ENCODE measurements at places on chromosomes 1 and 21. TPM values are rescaled to one million over a fixed set of nuclear protein-coding genes. Genes with fewer than 3 reads are reported as not detected.
A peak's percentile ranks its signal among the peaks of the same experiment; 100 is the strongest.

DNA sequence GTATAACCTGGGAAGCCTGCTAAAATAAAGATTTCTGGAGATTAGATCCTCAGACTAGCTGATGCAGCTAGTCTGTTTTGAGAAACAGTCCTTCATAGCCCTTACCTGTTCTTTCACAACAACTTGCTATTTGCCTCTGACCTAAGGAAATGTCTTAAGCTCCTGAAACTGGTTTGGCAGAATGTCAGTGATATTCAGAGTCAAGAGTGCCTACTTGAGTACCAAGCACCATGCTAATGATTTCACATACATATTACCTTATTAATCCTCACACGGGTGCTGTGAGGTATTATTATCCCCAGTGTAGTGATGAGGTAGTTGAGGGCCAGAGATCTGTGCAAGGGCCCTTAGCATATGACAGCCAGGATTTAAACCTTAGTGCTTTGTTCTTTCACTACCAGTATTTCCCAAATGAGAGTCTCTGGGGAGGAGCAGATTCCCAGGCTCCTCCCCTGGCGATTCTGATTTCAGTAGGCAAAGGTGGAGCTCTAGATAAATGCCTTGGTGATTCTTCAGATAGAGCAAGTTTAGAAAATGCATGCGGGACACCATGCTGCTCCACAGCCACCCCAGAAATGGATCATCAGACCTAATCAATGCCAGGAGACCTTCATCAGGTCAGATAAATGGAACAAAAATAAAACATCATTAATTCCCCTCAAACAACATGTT lies 47.4 kb upstream of the WNT2B start:
- H3K27me3 ChIP-seq: peaks cover 3% of the 10 kb centered on the region
- H3K36me3 ChIP-seq: peaks cover 13% of the 10 kb centered on the region
- no peak overlapping the region for H3K4me3 ChIP-seq
- no peak for DNase-seq

DNA sequence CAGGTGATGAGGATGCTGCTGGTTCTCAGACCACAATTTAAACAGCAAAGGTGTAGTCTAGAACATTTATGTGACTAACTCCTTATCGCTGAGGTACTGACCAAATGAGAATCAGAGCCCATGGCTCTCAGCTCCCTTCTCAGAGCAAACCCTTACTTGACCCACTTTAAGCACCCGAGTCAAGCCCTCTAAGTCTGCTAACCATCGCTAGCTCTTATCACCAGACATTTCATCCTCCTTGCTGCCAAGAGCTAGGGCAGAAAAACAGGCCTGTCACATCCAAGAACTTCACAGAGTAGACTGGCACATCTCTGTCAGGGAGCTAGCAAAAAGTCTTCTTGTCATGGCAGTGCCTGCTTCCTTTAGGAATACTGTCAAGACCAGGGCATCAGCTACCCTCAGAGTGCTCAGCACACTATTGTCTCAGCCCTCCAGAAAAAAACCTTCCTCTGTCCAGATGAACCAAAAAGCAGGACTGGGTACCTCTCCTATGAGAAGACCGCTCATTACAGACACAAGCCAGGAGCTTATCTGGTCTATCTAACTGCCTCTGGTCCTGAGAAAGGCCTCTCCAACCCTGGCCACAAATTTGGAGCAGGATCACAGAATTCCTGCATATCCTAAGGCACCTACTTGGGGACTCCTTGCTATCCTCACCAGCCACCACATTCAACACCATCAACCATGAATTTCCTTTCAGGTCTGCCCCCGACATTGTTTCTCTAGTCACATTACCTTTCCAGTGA lies 26.2 kb downstream of the ERI3 start:
- peaks cover 2% of the 10 kb centered on the region for H3K27me3 ChIP-seq
- H3K4me1 ChIP-seq: peaks cover 50% of the 10 kb centered on the region
- no peak for DNase-seq
- H3K36me3 ChIP-seq: peaks cover 28% of the 10 kb centered on the region
- H3K4me3 ChIP-seq: no peak overlapping the region

DNA sequence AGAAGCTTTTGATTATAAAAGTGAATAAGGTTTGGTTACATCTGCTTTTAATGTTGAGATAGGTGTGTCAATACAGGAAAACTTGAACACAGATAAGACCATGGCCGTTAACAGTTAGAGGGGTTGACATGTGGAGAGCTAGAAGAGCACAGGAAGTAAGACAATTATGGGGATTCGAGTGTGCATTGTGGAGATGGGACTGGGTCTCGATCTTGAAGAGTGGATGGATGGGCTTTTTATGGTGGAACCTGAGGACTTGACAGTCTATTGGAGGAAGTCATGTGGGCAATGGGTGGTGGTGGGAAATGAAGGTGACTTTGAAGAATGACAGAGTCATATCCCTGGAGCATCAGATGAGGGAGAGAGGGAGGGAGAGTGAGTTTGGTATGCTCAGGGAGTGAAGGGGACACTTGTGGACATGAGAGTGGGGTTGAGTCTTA lies 12.1 kb downstream of the DYRK1A start:
- no peak overlapping the region for H3K4me3 ChIP-seq
- H3K27me3 ChIP-seq: no peaks in the 10 kb centered on the region
- peaks cover 14% of the 10 kb centered on the region for H3K36me3 ChIP-seq

DNA sequence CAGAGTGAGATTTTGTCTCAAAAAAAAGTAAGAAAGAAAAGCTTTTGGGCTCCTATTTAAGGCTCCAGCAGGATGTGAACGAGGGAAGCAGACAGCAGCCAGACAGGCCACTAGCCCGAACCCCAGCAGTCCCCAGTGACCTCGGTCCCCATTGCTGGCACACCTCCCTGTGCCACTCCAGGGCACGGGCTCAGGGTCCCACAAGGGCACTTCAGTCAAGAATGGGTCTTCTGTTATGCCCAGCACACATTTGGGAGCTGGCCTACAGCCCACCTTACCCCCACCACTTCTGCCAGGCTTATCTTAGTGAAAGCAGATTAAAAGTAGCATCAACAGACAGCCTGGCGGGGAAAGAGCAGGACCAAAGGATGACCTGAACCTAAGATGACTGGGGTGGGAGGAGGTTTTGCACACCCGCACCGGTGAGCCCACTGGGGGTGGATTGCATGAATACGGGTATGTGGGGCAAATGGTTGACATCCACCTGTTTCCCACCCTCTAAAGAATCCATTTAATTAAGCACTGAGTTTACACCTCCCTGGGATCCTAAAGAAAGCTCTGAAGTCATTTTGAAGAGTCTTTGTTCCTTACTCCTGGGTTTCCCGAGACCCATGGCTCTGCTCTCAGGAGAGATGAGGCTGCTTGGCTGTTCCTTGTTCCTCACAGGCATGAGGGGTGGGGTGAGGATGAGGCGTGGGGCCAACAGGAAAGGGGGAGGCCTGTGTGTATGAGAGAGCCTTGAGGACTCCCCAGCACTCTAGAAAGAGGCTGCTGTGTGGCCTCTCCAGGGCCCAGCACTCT lies 4.7 kb downstream of the CHI3L1 start:
- H3K4me1 ChIP-seq: peaks cover 22% of the 10 kb centered on the region
- peaks cover 2% of the 10 kb centered on the region for H3K27me3 ChIP-seq
- no peak overlapping the region for H3K27ac ChIP-seq
- no peak for DNase-seq

DNA sequence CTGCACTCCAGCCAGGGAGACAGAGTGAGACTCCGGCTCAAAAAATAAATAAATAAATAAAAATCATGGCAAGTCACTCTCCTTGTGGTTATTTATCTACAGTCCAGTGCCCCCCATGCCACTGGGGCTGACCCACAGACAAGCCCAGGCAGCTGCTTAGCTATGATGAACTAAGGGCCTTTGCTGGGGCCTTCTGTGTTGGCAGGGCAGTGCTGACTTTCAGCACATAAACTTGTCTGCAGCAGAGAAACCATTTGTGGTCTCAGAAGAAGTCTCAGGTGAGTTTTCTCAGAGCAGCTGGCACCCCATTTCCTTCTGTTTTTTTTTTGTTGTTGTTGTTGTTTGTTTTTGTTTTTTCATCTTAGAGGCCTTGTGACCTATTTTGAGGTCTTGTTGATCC lies 20.9 kb upstream of the CFHR4 start:
- H3K27me3 ChIP-seq: no peaks in the 10 kb centered on the region
- DNase-seq: no peak
- H3K4me3 ChIP-seq: no peak overlapping the region

DNA sequence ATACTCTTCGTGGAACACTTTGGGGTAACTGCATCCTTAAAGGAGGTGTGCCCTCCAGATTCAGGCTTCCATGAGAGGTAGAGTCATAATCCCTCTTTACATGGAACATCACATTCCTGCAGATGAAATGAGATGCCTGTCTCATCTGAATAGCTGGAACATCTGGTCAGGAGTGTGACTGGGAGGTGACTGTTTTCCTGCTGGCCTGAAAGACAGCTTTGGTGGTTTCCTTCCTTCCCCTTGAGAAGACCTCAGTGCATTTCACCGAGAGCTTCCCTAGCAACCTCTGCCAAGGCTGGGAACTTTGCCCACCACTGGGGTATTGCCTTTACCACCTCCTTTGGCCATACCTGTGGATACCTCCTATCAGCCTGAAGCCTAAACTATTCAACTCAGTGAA lies 46.7 kb upstream of the GUCA2A start:
- peak overlapping the region; percentile 80 for H3K27ac ChIP-seq
- DNase-seq: peak; percentile 31
- H3K4me1 ChIP-seq: peaks cover 80% of the 10 kb centered on the region

XCL1 gene
- not detected for total RNA-seq
